ENCODE measurements at places on chromosomes 3 and 15.

GRCh38 chr3:166367947-166368533 is 530.8 kb upstream of the BCHE start:
- no peak for DNase-seq

GRCh38 chr3:71718072-71718471 is 7.1 kb downstream of the EIF4E3 start:
- DNase-seq = peak; percentile 15

DNA sequence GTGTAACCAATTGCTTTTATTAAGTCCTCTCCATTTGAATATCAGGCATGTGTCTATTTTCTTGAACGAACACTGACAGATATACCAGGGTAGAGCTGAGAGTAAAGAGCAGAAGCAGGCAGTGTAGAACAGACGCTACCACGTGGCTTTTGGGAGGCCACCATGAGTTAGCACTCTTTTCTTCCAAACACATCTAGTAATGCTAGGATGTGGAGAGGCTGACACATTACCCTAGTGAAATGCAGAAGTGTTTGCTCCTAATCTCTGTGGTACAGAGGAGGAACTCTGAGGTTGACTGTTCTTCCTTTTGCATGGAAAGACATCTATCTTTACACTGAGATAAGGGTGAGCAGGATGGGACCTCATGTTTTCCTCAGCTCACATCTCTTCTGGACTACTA is 216.3 kb downstream of the SATB1 start:
- no peak for DNase-seq

GRCh38 chr3:12487786-12488185 is 3.5 kb downstream of the TSEN2 start:
- DNase-seq = no peak

DNA sequence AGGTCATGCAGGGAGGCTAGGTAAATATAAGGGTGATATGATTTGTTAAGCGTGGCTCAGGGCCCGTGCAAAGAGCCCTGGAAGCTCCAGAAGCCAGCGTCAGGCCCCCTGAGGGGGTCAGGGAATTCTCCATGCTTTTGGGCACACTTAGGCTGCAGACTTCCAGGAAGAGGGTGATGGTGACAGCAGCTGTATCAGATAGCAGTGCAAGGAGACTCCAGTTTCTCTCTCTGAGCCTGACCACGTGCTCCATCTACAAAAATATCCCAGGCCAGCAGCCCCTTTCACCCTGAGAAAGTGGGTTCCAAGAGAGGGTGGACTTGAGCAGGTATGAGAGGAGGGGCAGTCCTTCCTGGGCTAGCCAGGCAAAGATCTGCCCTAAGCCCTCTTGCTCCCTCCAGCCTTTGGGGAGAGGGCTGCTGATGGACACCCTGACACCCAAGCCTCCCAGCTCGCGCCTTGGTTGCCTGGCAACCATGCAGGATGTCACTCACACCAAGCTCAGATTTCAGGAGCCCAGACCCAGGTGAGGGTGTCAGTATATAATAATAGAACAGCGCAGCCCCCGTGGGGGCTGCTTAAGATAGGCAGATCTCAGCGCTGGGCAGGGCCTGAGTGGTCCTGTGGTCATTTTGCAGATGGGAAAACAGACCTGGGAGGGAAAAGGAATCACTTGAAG is 35.8 kb downstream of the ATP2B2 start:
- DNase-seq = no peak

- no peak for DNase-seq
Observed at GRCh38 chr3:63791974-63792373, 27.1 kb upstream of the C3orf49 start.

DNA sequence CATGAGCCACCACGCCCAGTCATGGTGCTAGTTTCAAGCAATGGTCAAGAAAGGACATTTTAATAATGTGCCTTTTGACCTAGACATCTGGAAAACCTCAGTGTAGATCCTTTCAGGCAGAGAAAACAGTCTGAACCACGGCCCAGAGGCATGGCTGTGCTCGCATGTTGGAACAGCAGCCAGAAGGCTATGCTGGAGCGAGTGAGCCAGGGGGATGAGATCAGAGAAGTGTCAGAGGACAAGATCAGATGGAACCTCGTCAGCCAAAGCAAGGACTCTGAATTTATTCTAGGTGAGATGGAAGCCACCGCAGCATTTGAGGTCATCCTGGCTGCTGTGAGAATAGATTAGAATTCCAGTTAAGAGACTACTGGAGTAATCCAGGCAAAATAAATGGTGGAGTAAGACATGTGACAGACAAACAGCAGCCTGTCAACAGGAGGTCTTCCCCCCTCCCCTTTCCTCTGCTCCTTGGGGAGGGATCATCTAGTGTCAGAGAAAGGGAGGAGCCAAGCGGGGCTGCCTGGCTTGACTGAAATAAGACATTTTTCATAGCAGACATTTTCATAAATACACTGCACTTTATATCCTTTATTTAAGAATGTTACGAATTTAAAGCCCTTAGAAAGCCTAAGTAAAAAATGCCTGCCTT is 40.4 kb upstream of the ACKR4 start:
- DNase-seq = no peak

GRCh38 chr3:16240229-16241023 is 24.3 kb downstream of the DPH3 start:
- DNase-seq = no peak

- no peak for DNase-seq
Observed at GRCh38 chr3:187639927-187640568, 30.1 kb downstream of the SST start.

GRCh38 chr15:100353449-100353848 is 11.7 kb upstream of the ADAMTS17 start:
- DNase-seq = no peak

DNA sequence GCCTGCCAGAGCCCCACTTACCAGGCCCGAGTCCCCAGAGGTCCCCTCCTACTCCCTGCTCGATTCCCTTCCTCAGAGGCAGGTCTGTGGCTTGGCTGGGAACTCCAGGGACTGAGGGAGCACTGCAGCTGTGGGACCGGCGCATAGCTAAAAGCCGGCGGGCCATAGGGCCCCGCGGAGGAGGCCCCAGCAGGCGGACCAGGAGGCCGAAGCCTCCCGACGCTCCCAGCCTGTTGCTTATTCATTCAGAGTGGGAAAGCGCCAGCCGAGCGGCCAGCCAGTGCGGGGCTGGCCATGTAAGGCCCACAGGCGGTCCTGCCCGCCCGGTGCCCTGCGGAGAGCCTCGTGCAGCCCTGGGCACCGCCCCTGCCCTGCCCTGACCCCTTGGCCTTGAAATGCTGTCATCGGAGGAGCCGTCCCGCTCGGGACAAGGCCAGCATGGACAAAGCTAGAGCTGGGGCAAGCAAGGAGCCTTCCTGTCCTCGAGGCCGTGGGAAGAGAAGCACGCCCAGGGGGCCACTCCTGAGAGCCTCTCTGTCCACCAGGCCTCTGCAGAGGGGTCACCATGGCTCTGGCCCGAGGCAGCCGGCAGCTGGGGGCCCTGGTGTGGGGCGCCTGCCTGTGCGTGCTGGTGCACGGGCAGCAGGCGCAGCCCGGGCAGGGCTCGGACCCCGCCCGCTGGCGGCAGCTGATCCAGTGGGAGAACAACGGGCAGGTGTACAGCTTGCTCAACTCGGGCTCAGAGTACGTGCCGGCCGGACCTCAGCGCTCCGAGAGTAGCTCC is at the start of gene LOXL1:
LOXL1 (plus strand) TSS at position 244 of the 784 bp plus-strand sequence; CDS start at position 566, 322 bp downstream.
- no peak for DNase-seq

DNA sequence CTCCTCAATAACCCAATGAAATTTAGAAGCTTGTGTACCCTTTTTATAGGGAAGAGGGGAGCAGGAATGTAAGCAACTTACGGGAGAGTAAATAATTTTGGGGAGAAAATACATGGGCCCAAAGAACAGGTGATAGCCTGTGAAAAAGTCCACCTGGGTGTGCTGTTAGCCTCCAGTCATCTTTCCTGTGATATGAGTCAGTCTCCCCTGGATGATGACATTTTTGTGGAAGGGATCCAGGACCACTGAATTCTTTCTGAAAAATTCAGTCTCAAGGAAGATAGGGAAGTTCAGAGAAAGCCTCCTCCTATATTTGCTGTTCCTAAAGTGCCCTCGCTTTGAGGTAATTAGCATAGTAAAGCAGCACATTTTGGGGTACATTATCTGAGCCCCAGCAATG is 149.8 kb downstream of the SQOR start:
- no peak for DNase-seq

DNA sequence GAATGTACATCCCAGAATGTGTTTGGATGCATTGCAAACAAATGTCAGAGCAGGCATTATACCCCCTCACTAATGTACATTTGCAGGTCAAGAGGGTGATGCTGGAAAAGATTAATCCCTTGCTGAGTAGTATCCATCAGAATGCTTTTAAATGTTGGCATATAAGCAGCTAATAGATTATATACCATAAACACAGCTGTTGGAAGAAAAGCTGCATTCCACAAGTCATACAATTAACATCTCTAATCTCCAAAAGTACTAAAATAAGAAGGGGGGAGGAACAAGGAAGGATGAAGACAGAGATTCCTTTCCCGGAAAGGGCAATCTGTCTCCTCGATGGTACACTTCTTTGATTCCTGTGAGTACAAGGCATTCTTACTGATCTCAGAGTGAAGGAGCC is 445.7 kb upstream of the CDIN1 start:
- no peak for DNase-seq

DNA sequence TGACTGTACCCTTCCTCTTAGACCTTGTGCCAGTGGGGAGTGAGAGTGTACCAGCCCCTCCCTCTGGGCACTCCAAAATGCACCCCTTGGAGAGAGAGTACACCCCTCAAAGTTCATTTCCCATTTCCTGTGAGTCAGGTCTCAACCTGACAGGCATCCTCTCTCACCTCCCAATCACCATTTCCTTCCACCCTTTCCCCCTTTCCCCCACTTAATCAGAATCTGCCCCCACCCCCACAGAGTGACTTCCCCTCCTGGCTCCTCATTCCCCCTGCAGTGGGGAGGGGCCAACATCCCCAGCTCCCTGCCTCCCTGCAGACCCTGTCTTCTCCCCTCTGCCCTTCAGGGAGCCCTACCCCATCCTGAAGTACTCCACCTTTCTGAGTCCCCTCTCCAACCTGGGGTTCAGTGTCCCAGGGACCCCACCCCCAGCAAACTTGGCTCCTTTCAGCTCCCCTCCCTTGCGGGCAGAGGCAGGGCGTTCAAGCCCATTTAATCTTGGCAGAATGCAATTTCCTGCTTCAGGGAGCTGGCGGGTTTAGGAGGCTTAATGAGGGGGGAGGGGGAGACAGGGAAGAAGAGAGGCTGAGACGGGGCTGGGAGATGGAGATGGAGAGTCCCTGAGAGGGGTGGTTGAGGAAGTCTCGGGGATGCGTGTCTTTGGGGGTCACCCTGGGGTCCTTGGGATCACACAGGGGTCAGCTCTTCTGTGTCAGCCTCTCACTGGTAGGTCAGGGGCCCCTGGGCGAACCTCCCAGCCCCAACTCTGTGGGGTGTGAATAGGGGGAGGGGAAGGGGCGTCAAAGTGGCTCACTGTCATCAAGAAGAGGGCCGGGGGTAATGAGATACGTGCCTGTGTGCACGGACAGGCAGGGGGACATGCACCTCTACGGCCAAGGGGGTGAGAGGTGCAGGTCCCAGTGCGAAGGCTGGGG is 16.6 kb upstream of the SEMA3F start:
- no peak for DNase-seq

DNA sequence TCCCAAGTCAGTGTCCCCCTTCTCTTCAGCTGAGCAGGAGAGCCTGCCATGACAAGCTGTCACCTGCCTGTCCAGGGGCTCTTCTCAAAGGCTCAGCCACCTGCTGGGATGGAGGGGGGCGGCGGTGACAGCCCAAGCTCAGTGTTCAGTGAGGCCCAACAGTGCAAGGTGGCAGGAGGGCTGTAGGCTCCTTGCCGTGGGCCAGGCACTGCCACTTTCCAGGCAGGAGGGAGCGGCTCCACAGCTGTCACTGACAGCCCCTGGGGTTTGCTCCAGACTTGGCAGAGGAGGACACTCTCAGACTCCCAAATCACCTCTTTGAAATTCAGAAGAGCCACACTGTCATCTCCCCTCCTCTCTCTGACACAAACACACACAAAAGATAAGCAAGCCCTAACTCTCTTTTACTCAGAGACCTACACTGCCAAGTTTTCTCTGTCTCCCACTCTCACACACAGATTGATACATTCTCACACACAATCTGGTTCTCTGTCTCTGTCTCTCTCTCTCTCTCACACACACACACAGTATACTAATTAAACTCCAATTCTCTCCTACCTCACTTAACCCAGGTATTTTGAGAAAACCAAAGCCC is 443.3 kb downstream of the EPHB1 start:
- no peak for DNase-seq

DNA sequence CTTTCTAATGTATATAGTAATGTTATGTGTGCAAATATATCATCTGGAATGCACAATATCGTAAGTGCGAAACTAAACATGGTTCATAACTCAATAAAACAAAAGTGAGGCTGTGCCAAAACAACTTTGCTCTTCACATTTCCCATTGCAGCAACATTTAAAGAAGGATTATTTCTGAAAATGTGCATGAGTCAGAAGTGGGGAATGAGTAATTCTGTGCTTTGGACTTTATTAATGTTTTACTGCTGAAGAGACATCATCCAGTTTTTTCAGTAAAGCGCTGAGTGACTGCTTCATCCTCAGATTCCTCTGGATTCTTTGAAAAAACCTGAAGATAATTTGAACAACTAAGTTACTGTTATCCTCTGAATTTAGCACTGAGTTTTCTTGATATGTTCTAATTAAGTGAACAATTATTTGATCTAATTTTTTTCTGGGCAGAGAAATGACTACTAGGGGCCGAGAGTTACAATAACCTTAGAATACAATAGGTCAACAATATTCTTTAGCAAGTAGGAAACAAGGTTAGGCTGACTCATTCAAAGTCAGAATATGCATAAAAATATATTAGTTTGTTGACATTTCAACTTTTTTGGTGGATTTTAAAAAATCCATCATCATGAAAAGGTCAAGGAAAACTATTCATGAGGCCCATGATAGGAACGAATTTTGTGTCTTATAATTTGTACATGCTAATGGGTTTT is 20.0 kb upstream of the PLCL2 start:
- no peak for DNase-seq

DNA sequence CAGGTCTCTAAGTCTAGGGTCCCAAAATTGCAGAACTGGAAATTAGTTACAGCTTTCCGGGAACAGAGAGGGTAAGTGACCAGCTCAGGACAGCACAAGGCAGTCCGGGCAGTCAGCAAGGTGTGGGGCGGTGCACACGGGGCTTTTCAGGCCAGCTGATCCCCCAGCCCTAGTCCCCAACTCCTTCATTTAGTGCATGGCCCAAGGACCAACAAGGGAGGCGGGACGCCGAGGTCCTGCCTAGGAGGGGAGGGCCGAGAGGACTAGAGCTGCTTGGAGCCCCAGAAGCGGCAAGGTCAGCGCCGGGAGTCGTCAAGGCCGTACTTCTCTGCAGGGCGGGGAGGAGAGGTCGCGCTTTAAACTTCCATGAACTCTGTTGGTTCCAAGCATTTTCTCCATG is 2.0 kb upstream of the PDE8A start:
- no peak for DNase-seq

DNA sequence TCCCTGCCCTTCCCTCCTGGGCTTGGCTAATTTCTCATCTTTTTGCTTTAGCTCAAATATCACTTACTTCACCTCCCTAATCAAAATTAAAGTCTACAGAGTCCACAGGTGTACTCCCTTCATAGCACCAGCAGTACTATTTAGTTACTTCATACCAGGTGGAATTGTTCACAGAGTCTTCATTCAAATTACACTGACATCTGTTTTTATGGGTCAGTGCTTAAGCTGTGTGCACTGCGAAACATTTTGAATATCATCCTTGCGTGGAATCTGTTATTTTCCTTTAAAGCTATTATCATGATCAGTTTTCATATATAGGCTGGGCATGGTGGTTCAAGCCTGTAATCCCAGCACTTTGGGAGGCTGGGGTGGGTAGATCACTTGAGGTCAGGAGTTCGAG is 2.7 kb upstream of the SERF2 start:
- DNase-seq = no peak

- no peak for DNase-seq
Observed at GRCh38 chr3:122974764-122975162, 52.8 kb downstream of the SEMA5B start.

GRCh38 chr3:4889896-4890295 is 89.3 kb upstream of the BHLHE40 start:
- no peak for DNase-seq
